HuH-7 (cell line): ENCODE measurements at places on chromosomes 4 and X.

GRCh38 chr4:113116414-113117357, 67.2 kb downstream of the ANK2 start:
- no peak for DNase-seq

DNA sequence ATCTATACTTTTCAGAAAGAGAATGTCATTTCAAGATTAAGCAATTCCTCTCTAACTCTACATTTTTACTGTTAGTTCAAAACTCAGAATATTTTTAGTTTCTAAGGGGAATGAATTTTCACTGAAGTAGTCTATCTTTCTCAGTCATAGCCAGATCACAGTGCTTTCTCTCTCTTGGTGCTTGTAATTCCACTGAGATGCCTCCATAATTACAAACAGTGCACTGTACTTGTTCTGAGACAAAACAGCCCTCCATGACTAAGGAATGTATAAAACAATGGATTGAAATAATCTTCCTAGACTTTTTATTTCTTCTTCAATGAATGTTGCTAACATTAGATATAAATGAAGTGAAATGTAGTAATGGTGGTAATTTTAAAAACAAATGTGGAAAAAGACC, 603.2 kb upstream of the FAM241A start:
- no peak for DNase-seq

DNA sequence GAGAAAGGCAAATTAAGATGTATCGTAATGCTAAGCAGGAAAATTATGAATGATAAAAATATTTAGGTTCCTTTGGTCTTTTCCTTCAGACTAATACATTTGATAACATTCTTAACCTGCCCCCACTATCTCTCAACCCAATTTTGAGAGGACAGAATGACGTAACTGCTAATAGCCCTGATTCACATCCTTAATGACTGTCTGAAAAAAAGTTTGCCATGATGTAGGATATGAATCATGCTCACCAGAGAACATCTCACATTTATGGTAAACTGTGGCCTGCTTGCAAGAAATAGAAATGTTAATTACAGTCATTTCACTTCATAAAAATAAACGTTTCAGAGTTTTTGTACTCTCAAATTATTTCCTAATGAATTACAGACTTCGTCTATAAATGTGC, 128.0 kb upstream of the VEGFC start:
- no peak for DNase-seq

- no peak for DNase-seq
Measured at GRCh38 chrX:39788521-39788920, 309.2 kb downstream of the BCOR start.

GRCh38 chrX:80317646-80318045, 102.6 kb upstream of the TENT5D start:
- DNase-seq, result no peak

DNA sequence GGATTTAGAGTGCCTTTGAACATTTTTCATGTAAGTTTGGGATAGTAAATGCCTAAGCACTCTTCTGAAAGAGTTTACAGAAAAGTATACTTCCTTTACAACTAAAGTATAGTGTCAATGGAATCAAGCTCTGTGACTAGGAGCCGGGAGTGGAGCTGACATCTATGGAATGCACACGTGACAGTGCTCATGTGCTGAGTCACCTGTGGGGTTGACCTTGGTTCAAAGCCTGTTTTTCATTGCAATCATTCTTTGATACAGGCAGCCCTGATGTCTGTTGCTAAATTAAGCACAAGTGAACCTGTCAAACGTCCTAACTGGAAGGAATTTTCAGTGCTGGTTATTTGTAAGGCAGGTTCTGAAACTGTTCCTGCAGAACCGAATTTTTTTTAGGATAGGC, 82.5 kb downstream of the GPAT3 start:
- no peak for DNase-seq

DNA sequence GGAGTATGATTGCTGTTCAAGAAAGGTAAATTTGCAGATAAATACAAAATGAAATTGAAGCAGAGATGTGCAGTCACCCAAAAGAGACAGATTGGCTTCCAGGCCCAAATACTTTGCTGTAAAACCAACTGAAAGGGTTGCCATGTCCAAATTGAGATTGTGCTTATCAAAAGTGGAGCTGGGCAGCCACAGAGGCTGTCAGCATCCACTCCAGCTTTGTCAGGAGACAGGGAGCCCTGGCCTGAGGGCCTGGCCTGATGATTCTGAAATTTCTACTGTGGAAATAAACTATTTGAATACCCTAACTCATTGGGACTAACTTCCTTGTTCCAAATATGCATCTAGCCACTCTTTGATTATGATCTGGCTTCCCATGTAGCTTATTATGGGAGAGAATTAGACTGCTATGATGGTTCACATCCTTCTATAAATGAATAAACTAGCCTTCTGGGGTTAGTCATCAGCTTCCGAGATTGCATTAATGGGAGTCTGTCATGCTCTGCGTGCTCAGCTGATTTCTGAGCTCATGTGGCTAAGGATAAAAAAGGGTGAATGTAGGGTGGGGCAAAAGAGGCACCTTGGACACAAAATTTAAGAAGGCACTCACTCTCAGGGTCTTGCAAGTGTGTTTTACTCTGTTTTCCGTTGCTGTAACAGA, 48.2 kb downstream of the SLC34A2 start:
- DNase-seq, result no peak

DNA sequence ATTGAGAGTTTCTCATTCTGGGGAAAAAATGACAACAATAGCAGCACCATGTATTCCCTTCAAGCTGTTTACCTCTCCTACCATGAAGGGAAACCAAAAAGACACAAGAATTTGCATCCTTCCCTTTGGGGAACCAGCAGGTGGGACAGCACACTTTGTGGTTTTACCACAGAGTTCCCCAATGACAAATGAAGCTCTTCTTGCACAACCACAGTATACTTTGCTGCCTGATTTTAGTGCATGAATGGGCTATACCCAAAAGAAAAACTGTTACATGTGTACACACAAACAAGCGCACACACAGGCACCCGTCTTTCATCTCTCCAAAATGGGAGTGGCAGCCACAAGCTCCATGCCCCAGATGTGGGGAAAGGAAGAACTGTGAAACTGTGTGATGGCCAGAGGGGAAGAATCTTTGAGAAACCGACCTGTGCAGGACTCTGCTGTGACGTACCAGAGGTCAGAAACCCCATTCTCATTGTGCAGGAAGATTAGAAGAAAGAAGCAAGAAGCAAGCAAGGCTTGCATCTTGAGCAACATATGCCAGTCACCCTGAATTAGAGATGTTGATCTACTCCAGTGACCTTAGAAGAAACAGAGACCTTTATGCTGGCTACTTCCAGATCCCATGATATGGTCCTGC, 2.7 kb upstream of the MAML3 start:
- no peak for DNase-seq

DNA sequence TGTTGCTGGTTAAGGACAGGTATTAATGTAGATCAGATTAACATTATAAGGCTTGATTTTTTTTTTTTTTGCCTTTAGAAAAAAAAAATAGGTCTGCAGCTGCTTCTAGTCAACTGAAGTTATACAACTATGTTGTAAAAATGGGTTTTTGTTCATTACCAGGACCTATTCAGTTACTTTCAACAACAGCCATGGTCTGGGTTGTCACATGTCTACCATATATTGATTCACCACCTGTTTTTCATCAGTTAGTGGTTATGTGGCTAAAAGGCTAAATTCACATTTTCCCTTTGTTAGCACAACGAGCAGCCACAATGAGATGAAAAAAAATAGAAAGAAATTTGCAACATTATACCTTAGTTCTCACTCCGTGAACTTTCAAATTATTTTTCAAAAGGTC, 45.5 kb downstream of the GLRB start:
- no peak for DNase-seq

- DNase-seq, result no peak
Measured at GRCh38 chr4:138158746-138159297, 83.3 kb downstream of the SLC7A11 start.

GRCh38 chr4:63729519-63729918, 679.7 kb downstream of the TECRL start:
- no peak for DNase-seq
